ENCODE measurements at places on chromosomes 7 and 10.
A peak's percentile ranks its signal among the peaks of the same experiment; 100 is the strongest.

DNA sequence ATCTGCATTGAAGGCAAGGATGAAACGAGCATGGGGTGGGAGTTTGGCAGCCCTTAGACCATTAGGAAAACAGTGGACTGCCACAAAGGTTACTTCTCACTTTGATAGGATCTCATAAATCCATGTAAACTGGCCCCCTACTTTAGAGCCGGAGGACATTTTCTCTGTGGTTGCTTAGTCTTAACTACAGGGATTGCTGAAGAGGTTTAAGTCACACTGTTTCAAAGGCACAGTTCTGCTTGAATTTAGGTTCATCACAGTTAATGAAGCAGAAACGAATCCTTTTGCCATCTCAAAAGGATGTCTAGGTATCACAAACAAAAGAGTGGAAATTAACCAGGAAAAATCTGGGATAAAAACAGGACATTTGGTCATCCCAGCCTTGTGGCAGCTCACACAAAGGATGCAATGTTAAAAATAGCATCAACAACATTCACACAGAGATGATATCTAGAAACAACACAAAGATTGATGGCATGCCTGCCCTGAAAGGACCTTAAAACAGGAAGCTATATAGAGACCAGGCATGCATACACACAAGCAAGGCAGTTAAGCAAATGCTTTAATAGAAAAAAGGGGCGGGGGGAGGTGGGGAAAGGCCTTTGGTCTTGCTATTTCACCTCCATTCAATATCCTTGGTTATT lies 74.0 kb downstream of the DOCK4 start:
- no peak for DNase-seq

DNA sequence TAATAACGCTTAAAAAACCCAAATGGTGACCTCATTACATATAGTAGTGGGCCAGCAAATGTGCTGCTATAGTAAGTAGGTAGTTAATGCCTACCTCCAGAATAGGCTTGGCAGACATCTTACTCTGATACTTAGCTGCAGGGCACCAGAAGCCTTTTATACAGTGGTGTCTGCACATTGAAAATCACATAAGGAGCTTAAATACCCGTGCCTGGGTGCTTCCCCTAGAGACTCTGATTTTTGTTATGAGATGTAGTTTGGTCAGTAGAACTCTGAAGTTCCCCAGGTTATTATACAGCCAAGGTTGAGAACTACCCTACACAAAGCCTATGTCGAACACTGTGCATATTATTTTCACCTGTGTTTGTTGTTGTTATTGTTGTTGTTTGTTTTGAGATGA lies 47.2 kb downstream of the ANKIB1 start:
- no peak for DNase-seq

DNA sequence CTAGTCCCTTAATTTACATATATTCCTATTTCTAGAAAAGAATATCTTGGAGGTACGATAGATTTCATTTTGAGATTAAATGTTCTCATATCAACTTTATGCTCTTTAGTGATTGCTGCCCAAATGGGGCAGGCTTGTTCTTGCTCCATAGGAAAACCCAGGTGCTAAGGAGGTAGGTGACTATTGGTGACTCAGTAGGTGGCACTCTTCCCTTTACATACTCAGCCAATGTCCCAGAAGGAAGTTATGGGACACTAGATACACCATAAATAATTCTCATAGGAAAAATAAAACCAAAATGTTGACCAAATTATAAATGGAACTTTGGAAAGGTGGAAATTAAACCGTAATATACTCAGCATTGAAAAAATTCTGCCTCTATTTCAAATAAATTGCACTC lies 4.0 kb downstream of the SKAP2 start:
- no peak for DNase-seq

- DNase-seq = no peak
Measured at GRCh38 chr10:107971973-107972372, 807.5 kb upstream of the SORCS1 start.

DNA sequence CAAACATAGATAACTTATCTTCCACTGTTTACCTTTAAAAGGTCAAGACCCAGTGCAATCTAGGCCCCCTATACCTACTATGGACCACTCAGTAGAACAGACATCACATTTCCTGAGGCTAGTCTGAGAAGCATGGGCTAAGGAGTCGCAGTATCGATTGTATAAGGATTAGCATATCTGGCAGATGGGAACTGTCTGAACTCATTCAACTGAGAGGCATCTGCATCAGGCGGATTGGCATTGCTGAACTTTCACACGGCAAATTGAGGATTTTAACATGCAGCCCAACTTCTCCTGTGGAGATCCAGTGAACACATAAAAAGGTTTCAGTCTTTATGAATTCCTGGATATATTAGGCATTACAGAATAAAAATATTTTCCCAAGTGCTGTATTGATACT lies 89.1 kb upstream of the LRGUK start:
- DNase-seq = no peak

DNA sequence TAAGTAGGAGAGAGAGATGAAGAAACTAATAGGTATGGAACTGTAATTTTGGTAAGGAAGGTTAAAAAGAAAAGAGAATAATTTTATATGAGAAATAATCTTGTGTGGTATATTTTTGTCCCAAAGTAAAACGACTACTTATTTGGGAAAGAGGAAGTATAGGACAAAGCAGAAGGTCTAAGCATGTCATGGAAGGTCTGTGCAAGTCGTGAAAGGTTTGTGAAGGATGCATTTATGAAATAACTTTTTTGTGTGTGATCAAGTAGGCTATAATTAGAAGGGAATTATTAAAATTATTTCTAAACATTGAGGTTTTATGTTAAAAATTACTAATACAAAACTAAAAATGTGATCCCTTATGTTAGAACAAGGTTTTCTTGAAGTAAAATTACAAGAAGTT lies 63.3 kb downstream of the ZNF783 start:
- no peak for DNase-seq

GRCh38 chr10:4183761-4184261 lies 398.8 kb upstream of the KLF6 start:
- DNase-seq = no peak

GRCh38 chr7:87672217-87672616 lies 44.0 kb downstream of the RUNDC3B start:
- no peak for DNase-seq

- DNase-seq = no peak
Measured at GRCh38 chr7:26318921-26319320, 27.3 kb downstream of the SNX10 start.

GRCh38 chr7:99079104-99079503 lies 64.8 kb downstream of the SMURF1 start:
- DNase-seq = peak; percentile 31

- no peak for DNase-seq
Measured at GRCh38 chr7:69683002-69683401, 84.7 kb downstream of the AUTS2 start.

DNA sequence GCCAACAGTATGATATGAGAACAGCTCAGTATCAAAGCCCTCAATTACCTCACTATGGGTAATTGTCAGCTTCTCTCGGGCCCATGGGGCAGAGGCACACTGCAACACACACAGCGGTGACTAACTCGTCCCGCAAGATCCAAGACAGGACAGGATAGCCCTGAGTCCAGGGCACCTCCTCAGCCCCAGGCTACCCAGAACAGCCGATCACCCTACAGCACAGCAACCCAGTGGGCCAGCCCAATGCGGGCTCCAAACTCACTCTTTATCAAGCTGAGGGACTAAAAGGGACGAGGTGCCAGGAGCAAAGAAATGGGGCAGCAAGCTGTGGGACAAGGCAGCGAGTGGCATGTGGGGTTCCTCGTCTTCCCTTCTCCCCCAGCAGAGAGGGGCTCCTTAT lies 765.1 kb downstream of the GRID1 start:
- DNase-seq = no peak

- DNase-seq = no peak
Measured at GRCh38 chr10:122113945-122114747, 125.2 kb downstream of the TACC2 start.

GRCh38 chr7:44152971-44153947 lies 12.1 kb upstream of the MYL7 start:
- DNase-seq = no peak

- no peak for DNase-seq
Measured at GRCh38 chr7:99270702-99271101, 1.9 kb upstream of the MYH16 start.

- DNase-seq = no peak
Measured at GRCh38 chr10:35306852-35307251, 29.5 kb upstream of the CCNY start.

DNA sequence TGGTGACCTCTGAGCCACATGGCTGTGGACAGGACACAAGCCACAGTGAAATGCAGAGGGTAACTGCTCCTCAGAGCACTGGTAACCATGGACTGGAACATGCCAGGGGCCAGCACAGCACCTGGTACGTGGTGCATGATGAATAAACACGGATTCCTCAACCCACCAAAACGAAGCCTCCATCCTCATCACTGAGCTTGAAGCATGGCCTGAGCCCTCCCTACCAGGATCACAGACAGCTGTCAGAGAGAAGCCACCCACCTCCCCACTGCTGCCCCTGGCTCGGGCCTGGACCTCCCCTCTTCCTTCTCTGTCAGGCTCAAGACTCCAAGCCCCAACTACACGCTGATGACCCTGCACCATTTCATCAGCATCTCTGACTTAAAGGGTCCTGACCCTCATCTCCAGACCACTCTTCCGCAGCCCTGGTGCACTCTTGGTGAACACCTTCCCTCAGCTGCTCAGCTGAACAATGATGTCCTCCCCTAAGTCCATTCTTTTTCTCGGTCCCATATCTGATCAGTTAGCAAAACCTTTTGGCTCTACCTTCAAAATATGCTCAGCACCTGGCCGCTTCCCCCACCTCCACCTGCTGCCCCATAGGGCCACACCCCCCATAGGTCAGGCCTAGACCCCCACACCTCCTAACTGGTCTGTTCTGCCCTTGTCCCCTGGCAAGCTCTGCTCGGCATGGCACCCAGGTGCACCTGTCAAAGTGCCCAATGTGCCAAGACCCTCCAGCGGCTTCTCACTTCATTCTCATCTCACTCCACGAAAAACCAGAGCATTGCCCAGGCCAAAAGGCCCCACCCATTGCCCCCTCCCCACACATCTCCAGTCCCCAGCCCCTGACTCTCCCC lies 141.1 kb downstream of the MAPK8 start:
- peak; percentile 20 for DNase-seq

- no peak for DNase-seq
Measured at GRCh38 chr7:143227806-143228205, 6.0 kb downstream of the TAS2R40 start.

DNA sequence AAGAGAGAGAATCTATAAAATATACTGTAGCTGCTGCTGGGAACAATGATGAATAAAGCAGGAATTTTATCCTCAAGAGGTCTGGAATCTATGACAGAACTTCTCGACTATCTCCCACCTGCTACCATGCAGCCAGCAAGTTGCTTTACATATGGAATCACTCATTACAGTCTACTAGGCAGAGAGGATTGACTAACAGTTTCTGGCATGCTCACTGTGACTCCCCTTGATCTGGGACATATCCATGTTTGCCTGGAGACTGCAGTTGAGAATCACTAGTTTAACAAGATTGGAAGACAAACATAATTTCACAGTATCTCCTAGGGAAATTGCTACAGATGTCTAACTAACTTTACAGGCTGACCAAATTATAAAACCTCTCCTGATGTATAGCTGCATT lies 13.3 kb downstream of the GPR37 start:
- DNase-seq = no peak

GRCh38 chr10:78550716-78551115 lies 517.1 kb downstream of the RPS24 start:
- no peak for DNase-seq

DNA sequence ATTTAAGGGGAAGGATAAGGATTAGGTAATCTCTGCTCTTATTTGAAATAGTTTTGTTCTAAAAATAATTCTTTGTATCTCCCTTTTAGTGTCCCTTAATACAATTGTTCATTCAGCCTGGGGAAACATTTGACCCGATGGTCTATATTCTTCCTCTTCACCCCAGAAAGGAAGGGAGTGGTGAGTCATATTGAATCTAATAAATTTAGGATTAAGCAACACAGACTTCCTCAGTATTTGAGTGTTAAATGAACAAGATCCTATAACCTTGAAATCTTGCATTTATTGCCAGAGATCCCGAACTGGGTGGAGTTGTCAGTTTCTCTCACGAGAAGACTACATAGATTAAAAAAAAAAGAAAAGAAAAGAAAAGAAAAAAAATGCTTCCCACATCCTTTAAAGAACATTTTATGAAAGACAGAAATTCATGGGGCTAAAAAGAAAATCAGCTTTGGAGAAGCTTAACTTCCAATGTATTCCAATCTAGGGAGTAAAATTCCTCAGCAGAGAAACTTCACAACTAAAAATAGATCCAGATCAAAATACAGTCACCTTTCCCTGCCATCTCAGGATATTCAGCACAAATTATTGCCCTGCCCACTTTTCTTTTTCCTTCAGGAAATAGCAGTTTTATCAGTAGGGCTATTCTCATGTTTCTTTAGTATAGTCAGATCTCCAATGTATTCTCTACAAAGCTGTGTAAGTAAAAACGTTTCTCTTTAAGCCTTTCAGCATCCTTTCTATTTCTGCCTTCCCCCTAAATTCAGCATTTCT lies 82.2 kb downstream of the SEMA3D start:
- DNase-seq = no peak

- DNase-seq = no peak
Measured at GRCh38 chr7:112213735-112214134, 7.2 kb downstream of the ZNF277 start.

GRCh38 chr10:121531076-121531829 lies 67.0 kb downstream of the FGFR2 start:
- no peak for DNase-seq

- no peak for DNase-seq
Measured at GRCh38 chr10:71921324-71922027, 42.7 kb upstream of the CHST3 start.

- DNase-seq = no peak
Measured at GRCh38 chr10:119025336-119025735, 4.2 kb upstream of the NANOS1 start.

- DNase-seq = no peak
Measured at GRCh38 chr10:110764793-110765512, 106.8 kb upstream of the PDCD4 start.

DNA sequence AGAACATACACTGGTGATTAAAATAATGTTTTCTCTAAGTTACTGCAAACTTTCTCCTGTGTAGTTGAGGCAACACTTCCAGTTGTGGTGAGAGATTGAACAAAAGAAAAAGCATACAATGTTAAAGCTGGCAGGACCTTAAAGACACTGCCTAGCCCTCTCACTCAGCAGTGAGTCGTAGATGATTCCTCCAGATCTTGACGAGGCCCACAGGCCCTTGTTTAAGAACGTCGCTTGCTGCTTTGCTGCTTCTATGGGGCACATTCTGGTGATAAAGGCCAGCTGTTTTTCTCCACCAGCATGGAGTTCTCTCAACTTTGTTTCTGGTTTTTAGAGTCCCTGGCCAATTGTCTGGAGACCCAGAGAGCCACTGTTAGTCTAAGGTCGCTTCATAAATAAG lies 2.8 kb upstream of the DENND11 start:
- no peak for DNase-seq

- peak; percentile 47 for DNase-seq
Measured at GRCh38 chr7:106367018-106367420, 82.2 kb upstream of the NAMPT start.

DNA sequence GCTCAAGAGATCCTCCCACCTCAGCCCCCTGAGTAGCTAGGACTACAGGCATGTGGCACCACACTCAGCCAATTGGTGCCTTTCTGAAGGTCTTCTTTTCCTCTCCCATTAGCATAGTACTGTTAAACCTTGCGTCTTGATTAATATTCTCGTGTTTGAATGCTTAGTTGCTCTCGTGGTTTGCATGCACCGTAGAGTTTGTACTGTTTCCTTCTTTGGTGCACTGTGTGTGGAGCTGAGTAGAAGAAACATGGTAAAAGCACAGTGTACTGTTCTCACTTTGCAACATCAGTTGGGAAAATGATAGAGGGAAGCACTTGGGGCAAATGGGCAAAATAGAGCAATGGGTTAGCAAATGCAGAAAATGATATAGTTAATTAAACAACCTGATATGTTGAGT lies 27.6 kb upstream of the RPA3 start:
- no peak for DNase-seq
